ENCODE measurements at places on chromosomes 4 and X.
A peak's percentile ranks its signal among the peaks of the same experiment; 100 is the strongest.

DNA sequence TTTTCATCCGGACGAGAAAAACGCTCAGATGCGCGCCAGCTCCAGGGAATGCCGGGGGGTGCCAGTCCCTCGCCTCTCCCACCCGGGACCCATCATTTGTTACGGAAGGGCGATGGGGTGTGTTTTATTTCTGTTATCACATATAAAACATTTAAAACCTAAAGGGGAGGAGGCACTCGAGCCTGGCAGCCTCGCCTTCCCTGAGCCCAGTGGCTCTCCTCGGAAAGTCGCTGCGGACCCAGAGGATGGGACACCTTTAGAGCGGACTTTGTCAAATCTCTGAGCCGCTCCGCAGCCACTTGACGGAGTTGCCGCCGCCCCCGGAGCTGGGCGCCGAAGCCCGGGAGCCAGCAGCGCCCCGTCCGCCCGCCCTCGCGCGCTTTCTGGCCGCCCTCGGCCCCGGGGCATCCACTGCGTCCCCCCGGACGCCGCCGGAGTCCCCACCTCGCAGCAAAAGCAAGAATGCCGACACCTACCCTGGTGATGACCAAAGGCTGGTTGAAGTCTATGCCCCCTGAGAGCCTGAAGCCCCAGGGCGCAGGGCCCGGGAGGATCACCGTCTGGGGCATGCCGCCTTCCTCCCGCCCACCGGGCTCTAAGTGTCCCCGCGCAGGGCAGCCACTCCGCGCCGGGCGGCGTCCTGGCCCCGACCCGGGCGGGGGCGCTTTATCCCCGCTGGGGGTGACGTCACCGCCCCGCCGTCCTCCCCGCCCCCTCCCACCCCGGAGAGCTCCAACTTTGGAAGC is at the start of gene PDLIM3:
Gene PDLIM3, minus strand, starts transcription at position 642 of the 746 bp plus-strand sequence. Its CDS starts 73 bp downstream, at position 569.
- DNase-seq = no peak

DNA sequence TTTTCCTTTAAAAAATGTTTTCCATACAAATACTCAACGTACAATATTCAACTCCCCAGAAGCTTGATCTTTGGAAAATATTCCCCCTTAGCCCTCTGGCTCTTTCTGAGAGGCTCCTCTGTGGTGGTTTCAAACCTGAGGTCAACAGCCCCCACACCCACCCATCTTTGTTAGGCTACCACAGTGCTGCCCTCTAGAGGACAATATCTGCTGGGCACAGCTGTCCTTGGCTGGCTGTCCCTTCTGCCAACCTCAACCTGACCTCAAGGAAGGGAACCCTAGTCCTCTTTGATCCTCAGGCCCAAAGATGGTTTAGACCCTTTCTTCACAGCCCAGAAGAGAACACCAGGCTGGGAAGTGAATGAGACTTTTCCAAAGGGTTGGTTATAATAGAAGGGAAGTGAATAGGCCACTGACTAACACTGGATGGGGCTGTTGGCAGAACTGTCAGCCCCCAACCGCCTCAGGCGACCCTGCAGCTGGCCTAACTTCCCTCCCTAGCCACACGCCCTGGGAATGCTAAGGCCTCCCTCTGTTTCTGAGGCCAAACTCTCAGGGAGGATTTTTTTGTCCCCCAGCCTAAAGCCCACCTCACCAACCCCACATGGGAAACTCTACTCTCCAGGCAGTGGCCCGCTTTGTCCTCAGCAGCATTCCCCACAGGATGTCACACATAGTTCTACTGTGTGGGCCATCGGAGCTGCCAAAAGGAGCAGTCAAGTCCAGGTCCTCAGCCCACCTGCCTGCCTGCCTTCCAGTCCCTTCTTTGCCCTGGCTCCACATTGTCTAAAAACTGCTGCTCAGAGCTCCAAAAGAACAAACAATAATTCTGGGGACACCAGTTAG is 34.3 kb downstream of the NYX start:
- DNase-seq = peak; percentile 14

- no peak for DNase-seq
Measured at GRCh38 chr4:118026806-118027205, 7.5 kb upstream of the NDST3 start.

DNA sequence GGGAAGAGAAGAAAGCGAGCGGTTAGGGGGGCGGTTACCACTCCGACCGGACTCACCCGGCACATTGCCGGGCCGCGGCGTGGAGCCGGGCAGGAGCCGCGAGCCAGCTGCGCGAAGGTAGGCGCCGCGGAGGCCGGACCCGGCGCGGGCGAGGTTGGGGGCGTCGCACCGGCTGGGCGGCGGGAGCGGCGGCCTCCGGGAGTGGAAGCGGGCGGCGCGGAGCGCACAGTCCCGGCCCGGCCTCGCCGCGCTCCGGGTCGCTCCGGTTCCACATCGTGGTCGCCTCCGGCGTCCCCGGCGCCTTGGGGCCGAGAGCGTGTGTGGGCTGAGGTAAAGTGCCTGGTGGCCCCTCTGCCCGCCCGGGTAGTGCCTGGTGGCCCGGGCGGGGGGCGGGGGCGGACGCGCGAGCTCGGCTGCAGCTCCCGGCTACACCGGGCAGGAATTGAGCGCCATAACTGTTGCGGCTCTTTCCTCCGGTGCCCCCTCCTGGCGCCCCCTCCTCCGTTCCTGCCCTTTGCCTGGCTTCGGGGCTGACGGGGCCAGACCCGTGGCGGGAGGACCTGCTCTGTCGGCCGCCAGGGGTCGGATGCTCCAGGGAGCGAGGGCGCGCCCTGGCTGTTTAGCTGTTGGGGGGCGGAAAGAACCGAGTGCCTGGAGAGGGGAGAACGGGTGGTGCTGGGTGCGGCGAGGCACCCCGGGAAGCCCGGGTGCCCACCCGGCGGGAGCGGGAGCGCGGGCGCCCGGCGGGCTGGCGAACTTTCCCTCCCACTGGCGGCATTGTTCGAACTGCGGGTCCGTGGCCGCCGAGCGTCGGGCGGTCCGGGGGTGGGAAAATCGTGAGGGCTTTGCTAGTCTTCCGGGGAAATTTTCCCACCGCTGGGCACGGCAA is 626 bp downstream of the JADE3 start:
- DNase-seq = no peak

GRCh38 chr4:1470816-1471442 is 64.7 kb upstream of the NKX1-1 start:
- DNase-seq = no peak

GRCh38 chr4:188780686-188781085 is 641.4 kb downstream of the TRIML1 start:
- no peak for DNase-seq

- no peak for DNase-seq
Measured at GRCh38 chr4:10083331-10083771, 33.2 kb downstream of the WDR1 start.

GRCh38 chr4:140186651-140187315 is 32.8 kb upstream of the MAML3 start:
- DNase-seq = no peak

DNA sequence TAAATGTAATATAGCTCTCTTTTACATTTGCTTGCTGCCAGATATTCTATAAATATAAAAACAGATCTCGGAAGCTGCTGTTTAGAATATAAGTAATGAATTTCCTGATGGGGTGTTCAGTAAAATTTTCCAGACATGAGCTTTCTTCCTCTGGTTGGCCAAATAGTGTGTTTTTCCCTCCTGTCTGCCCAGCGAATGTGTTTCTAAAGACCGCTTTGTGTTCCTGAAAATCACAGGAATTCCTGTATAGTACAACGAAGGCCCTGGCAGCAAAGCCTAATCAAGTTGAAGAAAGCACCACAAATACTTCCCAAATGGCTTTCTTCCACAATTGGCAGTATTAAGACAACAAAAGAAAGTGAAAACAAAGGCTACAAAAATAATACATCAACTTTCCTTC is 494.1 kb downstream of the INPP4B start:
- DNase-seq = no peak

- no peak for DNase-seq
Measured at GRCh38 chr4:3494462-3494871, 31.4 kb downstream of the DOK7 start.

- DNase-seq = no peak
Measured at GRCh38 chr4:119025420-119025819, 110.2 kb upstream of the MYOZ2 start.

Data from CMK (cell line).